Stimulated activated CD4-positive, alpha-beta T cell treated with anti-CD3 and anti-CD28 coated beads, TNF-alpha, amount 100 ng/mL, for 1 hour (primary cell): ENCODE measurements at places on chromosomes 12 and 14.
A peak's percentile ranks its signal among the peaks of the same experiment; 100 is the strongest.

- no peak for DNase-seq
Observed at GRCh38 chr12:122159882-122160281, 14.1 kb downstream of the IL31 start.

DNA sequence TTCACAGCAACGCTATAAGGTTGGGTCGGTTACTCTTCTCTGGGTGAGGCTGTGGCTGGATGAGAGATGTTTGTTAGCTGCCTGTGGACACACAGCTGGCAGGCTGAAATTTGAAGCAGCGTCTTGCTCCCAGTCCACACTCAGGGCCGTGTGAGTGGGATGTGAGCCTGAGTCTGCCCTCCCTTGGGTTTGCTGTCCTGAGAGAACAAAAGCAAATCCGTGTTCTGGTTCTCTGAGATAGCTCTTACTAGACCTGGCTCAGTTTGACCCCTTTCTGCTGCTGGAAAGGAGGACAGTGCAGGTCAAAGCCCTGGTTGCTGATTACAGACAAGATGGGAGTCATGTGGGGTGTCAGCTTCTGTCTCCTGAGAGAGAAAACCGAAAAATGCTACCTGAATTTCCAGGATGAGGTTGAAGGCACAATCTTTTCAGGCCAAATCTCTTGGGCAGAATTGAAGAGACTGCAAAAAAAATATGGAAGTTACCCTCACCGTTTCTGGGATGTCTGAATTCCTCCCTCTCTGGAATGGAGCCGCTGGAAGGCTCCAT lies 270.8 kb downstream of the ZFP36L1 start:
- DNase-seq = no peak

DNA sequence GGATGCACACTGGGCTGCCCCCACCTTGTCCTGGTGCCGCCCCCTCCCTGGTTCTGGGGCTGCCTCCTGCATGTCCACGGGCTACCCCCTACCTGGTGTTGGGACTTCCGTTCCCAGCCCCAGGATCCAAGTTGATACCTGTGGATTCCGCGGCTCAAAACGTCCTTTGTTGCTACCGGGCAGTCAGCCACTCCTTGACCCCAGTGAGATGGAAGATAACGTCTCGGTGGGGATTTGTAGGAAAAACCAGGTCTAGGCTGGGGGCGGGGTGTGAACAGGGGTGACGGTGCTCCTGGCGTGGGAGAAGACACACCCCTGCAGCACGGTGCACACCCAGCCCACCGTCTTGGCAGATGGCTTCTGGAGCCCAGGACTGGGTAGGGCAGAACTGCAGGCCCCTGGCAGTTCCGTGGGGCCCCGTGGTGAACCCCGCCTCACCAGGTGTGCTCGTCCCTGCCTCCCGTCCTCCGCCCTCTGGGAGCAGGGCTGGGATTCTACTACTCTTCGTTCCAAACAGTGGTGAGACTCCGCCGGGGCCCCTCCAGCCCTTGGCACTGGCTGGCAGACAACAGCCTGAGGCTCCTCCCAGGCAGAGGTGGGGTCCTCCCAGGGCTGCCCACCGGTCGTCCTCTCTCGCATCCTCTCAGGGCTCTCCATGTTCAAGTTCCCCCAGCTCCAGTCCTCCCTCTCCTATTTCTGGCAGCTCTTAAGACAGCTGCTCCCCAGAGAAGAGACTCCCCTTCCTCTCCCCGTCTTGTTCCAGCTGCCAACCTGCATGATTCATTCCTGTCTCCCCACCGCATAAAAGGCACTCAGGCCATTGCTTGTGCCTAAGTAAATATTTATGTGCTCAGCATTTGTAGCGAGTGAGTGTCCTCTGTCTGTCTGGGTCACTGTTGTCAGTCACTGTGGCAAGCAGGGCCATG lies 75.5 kb downstream of the FBXL14 start:
- no peak for DNase-seq

DNA sequence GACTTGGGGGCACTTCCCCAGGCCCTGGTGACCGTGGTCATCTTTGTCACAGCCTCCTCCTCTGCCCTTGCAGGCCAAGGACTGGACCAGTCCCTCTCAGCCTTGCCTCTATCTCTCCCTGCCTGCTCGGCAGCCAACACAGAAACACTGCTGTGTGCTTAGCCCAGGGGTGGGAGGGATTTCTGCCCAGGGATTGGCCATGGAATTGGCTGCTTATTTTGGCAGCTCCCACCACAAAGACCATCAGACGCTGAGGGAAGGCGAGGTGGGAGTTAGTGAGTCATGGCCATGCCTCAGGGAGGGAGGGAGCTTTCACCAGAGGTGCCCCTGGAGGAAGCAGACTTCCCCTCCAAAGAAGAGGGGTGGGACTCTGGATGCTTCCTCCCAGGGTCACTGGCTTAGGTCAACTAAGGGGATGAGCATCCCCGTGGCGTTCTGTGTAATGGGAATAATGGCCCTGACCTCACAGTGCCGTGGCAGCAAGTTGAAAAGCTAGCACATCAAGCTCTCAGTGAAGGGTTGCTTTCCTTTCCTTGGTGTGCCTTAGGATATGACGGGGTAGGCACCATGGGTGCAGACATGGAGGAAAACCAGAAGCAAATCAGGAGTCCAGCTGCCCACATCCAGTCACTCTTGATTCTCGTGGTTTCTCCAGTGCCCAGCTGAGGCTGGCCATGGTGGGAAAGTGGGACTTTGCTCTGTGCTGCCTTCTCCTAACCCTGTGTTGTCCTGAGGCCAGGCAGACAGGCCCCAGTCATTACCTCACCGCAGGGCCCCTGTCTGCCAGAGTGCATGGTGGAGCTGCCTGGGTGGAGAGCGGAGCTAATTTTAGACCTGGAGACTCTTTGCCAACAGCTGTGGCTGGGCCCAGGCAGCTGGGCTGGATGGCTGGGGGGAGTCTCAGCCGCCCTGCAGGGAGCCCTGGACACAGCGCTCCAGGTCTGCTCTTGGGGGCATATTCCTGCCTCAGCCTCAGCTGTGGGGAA lies 21.4 kb downstream of the B4GALNT3 start:
- no peak for DNase-seq

GRCh38 chr14:79248126-79248525 lies 963.2 kb downstream of the DIO2 start:
- DNase-seq = no peak

DNA sequence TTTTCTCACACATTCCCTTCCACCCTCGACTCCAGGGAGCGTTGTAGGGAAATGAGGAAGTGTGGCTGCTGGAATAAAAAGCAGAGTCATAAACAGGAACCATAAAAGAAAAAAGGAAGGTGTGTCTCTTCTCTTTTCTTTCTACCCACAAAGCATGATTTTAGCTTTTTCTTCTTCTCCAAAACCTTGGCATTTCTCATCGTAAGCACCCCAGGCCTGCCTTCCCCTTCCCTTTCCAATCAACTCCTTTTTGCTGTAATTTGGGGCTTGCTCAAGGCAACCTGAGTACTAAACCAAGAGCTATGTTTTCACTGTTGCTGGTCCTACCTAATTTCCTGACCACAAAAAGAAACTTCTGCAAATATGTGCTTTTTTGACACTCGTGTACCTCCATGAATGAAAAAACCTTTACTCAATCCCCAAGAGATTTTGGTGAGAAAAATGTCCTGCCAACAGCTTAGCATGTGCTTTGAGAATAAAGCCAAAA lies 9.2 kb downstream of the PLBD1 start:
- no peak for DNase-seq

- no peak for DNase-seq
Observed at GRCh38 chr14:93544212-93544611, 113.5 kb downstream of the UNC79 start.

DNA sequence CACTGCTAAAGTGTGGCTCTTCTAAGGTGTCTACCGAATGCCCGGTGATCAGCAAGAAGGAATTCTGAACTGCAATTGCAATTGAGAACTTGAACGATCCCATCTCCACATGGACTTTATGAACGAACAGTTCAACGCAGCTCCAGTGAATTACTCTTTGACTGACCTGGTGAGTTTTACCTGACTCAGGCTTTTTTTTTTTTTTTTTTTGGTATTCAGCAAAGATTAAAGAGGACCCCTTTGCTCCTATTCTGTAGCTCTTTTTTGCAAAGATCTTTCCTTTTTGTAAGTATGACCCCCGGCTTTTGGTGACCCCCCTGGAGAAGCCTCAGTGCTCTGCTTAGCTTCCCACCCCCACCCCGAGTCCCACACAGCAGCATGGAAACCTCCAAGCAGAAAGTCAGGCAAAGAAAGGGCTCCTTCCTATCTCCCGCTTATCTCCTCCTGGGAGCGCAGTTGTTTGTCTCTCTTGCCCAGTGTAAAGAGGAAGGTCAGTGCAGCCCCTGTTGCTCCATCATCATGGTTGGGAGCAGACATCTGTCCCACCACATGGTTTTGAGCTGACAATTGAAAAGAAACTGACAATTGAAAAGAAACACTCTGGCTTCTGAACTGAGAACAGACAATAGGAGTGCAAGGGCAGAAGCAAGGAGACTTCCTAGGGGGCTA lies 72.1 kb upstream of the DIO3 start:
- DNase-seq = no peak

DNA sequence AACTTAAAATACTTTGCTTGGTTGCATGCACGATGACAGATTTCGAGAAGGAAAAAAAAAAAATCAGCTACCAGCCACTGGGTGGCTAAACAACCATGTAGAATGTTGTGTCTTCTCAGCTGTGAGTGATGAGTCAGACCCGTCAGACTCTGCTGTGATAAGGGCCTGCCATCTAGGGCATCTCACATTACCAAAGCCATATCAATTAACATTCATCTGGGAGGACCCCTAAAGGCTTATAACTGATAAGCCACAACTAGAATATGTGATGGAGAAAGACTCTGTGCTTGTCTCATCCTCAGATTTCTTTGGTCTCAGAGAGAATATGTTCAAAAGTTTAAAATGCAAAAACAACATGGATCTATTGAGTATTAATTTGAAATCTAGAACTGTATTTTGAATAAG lies 111.5 kb downstream of the PAX9 start:
- DNase-seq = no peak

- DNase-seq = peak; percentile 55
Observed at GRCh38 chr12:113174461-113175384, 10.6 kb downstream of the DDX54 start.

GRCh38 chr12:57724936-57725740 lies 13.4 kb downstream of the AGAP2 start:
- no peak for DNase-seq

- DNase-seq = no peak
Observed at GRCh38 chr12:113149361-113150150, at the start of gene CFAP73. Gene CFAP73, plus strand, starts transcription at chr12:113149724. Its CDS starts 134 bp downstream, at chr12:113149858.

- DNase-seq = no peak
Observed at GRCh38 chr14:70711451-70711850, 69.7 kb downstream of the TTC9 start.

GRCh38 chr12:46260913-46261476 lies 7.8 kb downstream of the SLC38A1 start:
- DNase-seq = no peak

GRCh38 chr12:24424376-24424775 lies 474.9 kb upstream of the SOX5 start:
- no peak for DNase-seq

DNA sequence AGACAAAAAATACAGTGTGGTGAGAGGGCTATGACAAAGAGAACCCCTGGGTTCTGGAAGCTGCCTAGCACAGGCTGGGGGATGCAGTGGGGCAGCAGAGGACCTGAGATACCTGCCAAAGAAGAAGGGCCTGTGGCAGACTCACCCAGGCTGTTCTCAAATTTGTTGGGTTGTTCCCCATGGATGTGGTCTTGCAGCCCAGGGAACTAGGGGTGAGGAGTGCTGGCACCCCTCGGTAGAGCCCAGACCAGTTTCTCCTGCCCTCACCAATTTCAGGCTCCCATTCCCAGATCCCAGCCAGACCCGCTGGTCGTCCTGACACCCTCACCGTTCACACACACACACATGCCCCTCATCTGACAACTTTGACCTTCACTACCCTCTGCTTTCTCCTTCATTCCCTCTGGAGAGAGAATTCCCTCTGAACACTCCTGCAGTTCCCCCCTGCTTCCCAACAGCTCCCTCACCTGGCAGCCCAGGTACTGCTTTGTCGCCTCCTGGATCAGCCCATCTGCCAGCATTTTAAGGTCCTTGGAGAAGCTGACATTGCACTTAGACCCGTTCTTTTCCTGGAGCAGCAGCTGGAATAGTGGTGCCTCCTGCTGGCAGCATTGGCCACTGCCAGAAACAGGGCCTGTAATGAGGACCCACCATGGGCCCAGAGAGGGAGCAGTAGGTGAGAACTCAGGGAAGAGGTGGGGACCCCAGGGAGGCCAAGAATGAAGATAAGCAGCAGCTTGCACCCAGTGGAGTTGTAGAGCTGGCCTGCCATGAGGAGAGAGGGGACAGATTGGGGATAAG lies 5.9 kb upstream of the GDF11 start:
- DNase-seq = peak; percentile 43

DNA sequence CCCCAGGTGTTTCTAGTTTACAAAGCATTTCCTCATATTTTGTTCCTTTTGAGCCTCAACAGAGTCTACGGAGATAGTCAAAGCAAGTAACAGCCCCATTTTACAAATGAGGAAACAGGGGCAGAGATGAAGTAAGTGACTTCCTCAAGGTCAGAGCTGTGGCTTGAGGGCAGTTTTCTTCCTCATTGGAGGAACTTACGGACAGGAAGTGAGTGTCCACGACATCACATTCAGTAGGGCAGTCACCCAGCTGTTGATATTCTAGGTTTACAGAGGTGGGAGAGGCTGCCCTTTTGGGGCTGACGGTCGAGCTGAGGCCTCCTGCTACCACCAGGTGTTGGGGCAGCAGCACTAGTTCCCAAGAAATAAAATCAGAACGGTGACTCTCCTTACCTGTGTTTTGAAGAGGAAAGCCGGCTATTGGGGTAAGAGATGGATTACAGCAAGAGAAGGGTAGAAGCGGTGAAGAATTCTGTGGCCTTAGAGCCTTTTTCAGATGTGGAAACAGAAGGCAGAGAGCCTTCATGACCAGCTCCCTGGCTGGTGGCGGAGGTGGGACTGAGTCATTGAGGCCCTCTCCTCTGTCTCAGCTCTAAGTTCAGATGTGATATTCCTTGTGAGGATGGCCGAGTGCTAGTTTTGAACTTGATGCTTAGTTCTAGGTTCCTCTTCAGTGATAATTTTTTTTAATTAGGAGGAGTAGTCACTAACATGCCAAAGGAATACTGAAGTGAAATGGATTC lies 41.7 kb downstream of the SUSD6 start:
- no peak for DNase-seq

DNA sequence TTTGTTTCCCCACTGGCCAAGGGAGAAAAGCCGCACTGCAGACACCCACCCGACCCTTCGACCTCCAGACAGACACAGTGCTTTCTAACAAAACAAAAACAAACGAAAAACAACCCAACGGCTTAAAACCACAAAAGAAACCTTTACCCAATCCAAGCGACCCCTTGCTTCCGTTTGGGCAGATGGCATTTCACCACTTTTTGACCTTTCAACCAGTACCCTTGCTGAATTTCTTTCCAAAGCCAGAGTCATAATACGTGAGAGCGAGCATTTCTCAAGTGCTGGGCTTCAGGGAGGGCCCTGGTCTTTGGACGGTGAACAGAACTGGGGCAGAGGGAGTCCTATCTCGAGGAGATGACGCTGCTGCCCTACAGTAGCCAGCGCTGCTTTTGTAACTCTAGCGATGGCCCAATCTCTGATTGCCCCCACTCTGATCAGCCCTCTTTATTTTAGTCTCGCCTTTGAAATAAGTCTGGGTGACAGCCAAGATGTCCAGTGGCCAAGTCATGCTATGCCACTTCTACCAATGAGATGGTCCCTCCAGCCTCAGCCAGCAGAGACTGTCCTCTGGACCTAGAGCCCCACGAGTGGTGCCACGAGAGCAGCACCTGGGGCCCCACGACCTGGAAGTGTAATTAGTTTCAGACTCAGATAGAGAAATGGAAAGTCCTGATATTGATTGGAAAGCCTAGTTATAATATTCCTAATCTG lies 21.9 kb upstream of the ADIPOR2 start:
- DNase-seq = no peak
